KG1 (cell line): ENCODE measurements at places on chromosomes 16 and 17.

- DNase-seq: no peak
These were observed 6.2 kb downstream of the RTN4RL1 start for GRCh38 chr17:2018716-2019510.

DNA sequence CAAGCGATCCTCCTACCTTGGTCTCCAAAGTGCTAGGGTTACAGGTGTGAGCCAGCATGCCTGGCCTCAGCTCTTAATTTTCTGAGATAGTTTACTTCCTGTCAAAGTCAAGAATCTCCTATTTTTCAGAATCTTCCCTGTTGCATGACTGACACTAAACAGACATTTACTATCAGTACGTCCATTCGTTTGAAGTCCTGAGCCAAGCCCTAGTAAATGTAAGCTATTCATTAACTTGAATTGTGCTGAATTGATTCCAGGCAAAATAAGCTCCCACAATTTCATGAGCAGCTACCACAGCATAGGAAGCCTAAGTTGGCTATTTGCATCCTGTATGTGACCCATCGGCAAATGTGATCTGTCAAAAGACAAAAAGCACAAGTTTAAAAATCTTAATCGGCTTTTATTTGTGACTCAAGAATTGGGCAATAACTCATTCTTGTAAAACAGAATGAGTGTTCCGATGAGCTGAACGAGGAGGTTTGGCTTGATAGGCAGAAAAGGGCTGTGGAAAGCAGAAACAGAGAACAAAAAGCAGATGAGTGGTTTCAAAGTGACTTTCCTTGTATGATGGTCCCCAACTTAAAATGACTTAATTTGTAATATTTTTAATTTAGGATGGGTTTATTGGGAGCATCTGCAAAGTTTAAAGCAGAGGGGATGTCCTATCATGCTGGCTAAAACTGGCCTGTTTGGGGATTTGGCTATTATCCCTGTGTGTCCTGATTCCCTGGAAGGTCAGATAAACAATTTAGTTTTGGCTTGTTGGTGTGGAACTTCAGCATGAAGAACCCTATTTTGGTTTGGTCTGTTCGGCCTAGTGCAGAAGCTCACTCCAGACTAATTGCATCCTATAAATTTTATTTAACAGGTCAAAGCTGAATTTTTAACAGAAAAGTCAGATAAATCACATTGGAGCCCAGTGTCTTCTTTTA lies 14.2 kb downstream of the RNF112 start:
- DNase-seq: no peak

- DNase-seq: no peak
These were observed 608.6 kb upstream of the EEF2KMT start for GRCh38 chr16:5706211-5706610.

DNA sequence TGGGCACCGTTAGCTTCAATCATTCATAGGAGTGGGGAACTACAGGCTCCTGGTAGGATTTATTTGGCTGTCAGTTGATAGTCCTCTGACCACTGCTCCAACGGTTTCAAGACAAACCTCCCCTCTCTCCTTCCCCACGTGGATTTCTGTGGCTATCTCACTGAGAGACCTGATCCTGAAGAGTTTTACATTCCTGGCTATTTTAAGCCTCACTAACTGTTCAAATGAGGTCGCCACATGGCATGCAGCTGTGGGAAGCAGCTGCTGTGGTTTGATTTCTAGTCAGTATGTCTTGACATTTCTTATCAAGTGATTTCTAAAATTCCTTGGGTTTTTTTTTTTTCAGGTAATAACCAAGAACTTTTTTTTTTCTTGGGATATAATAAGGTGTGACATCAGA lies 38.3 kb downstream of the CDK5R1 start:
- no peak for DNase-seq

DNA sequence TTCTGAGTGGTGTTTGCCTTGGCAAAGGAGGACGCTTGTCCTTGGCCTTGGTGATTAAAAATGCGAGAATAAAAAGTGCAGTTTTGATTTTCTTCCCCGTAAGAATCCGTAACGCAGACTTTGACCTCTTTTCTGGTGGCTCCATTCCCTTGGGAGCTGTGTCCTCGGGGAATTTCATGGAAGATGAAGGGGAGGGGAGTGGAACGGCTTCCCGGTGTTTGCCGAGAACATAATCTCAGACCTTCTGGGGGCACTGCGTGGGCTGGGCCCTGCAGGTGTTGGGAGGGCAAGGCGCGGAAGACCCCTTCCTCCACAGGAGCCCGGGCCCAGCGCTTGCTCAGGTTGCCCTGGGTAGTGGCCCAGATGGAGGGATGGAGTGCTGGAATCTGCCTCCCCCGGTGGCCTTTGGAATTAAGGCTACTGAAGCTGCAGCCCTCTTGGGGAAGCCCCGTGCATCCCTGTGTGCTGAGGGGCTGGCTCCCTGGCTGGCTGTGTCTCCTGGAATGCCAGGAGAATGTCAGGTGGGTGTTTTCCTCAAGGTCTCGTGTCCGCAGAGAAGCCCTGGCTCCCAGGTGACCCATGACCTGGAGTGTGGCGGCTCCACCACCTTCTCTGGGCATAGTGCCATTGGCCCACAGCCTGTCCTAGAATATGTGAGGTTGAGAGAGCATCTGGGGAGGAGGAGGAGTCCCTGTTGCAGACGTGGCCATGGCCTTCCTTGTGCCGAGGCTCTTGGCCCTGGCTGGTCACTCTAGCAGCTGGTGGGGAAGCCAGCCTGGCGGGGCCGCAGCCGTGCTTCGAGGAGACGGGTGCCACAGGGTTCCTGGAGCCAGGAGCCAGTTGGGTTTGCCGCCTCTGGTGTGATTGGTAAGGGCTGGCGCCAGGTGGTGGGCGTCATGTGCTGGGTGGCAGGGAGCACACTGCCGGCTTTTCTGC lies 3.1 kb downstream of the BAIAP2 start:
- no peak for DNase-seq
